ENCODE measurements at places on chromosomes 12 and 14. TPM values are rescaled to one million over a fixed set of nuclear protein-coding genes. Genes with fewer than 3 reads are reported as not detected.

DNA sequence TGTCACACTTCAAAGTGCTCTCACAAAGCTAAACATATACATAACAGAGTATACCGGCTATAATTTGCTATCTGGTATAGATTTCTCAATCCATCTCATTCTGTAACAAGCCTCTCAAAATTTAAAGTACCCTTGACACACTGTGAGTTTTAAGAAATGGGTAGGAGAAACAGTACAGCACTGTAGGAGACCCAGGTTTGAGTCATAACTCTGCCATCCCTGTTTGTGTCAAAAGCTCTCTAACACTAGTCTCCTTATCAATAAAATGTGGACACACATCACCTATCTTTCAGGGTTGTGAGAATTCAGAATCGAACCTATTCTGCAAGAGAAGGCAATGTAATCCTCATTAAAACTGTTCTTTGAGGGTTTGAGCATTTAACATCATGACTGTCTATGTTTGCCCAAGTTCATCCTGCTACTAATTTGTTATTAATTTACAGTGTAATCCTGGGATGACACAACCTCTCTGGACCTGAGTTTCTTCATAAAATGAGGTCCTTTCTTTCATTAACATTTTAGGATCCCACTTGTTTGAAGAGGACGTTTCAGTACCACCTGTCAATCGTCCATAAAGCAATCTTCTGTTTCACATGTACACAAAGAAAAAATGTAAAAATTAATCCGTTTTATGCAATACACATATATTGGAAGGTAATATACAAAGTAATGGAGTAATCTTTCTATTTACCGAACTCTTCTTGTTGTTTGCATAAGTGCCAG is 12.1 kb downstream of the SPTSSA start:
- H3K27ac ChIP-seq, result no peak overlapping the region
- peaks cover 14% of the 10 kb centered on the region for H3K36me3 ChIP-seq

Gene ACVR1B
- 15.6 TPM for total RNA-seq

Gene NCOR2
- total RNA-seq, result 226 TPM

- H3K4me1 ChIP-seq, result no peaks in the 10 kb centered on the region
- H3K4me3 ChIP-seq, result no peak overlapping the region
- H3K27ac ChIP-seq, result no peak overlapping the region
- no peak for DNase-seq
Observed at GRCh38 chr14:32208490-32208889, 5.4 kb upstream of the RNU6-8 start.

Gene RAPGEF3
- total RNA-seq, result 7.4 TPM

Gene PEX5
- 40.5 TPM for total RNA-seq

Gene PRKAB1
- total RNA-seq, result 42.2 TPM

Gene POTEG
- total RNA-seq, result not detected

- H3K4me3 ChIP-seq, result no peak overlapping the region
- H3K4me1 ChIP-seq, result peaks cover 2% of the 10 kb centered on the region
- no peak overlapping the region for H3K27ac ChIP-seq
- no peak for DNase-seq
Observed at GRCh38 chr14:69559581-69560011, 15.1 kb downstream of the CCDC177 start.

Gene HCAR3
- not detected for total RNA-seq

Gene PROX2
- total RNA-seq, result not detected

- H3K36me3 ChIP-seq, result no peaks in the 10 kb centered on the region
- DNase-seq, result no peak
- no peak overlapping the region for H3K4me3 ChIP-seq
- no peaks in the 10 kb centered on the region for H3K27me3 ChIP-seq
- H3K27ac ChIP-seq, result no peak overlapping the region
- peaks cover under 1% of the 10 kb centered on the region for H3K4me1 ChIP-seq
Observed at GRCh38 chr14:103105580-103106150, 11.1 kb downstream of the EXOC3L4 start.

DNA sequence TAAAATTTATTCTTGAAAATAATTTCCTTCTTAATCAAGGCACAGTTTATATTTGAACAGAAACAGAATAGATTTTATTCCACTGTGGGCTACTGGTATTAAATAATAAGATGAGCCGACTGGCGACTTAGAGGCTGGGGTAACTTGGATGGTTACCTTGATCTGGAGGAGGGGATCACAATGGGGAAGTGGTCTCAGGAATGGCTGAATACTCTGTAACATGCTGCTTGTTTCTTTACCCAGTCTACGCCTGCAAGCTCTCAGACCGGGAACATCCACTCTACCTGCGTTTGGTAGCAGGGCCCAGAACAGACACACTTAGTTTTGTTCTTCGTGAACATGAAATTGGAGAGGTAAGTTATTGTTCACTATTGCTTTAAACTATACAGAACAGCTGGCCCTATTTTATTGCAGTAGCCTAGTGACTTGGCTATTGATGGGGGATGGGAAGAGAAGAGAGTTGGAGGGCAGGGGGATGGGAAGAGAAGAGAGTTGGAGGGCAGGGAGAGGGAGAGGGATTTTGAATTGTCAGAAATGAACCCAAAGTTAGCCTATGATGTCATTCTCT is 67.9 kb downstream of the GNS start:
- peak; percentile 50 for DNase-seq
- H3K4me3 ChIP-seq, result peak overlapping the region; percentile 31
- H3K27me3 ChIP-seq, result no peaks in the 10 kb centered on the region
- no peaks in the 10 kb centered on the region for H3K4me1 ChIP-seq
- H3K27ac ChIP-seq, result peak overlapping the region; percentile 71

Gene KLRG1
- 2.1 TPM for total RNA-seq

Gene BDKRB1
- total RNA-seq, result not detected

Gene EIF4B
- total RNA-seq, result 713 TPM

Gene SLC5A8
- total RNA-seq, result 0.07 TPM

- H3K4me1 ChIP-seq, result peaks cover 6% of the 10 kb centered on the region
- DNase-seq, result peak; percentile 93
- peak overlapping the region; percentile 42 for H3K4me3 ChIP-seq
- no peaks in the 10 kb centered on the region for H3K27me3 ChIP-seq
Observed at GRCh38 chr12:109110988-109111495, 5.3 kb upstream of the ACACB start.

Gene TAS2R10
- total RNA-seq, result 0.22 TPM

Gene C14orf132
- 5.7 TPM for total RNA-seq

DNA sequence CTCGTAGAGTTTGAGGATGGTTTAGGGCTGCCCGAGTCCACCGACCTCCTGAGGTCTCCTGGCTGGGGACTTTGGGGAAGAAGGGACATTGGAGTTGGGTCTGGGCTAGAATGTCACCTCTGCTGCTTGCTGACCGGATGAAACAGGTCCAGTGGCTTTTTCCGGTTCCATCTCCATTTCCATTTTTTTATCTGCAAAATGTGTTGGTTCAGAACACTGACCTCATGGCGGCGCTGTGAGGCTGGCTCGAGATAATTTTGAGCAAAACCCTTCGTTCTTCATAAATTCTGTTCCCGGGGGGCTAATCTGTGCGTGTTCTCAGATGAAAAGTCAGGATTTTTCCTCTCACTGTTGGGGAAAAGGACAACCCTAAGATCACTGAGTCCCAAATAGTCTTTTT is 11.7 kb upstream of the MYL2 start:
- H3K4me1 ChIP-seq, result peaks cover 3% of the 10 kb centered on the region
- peak; percentile 62 for DNase-seq
- no peak overlapping the region for H3K4me3 ChIP-seq
- H3K36me3 ChIP-seq, result no peaks in the 10 kb centered on the region

- H3K27ac ChIP-seq, result no peak overlapping the region
- H3K4me1 ChIP-seq, result no peaks in the 10 kb centered on the region
- DNase-seq, result no peak
- H3K4me3 ChIP-seq, result no peak overlapping the region
Observed at GRCh38 chr12:94987076-94987669, 16.3 kb downstream of the NDUFA12 start.

Gene ARHGAP9
- 3.7 TPM for total RNA-seq

DNA sequence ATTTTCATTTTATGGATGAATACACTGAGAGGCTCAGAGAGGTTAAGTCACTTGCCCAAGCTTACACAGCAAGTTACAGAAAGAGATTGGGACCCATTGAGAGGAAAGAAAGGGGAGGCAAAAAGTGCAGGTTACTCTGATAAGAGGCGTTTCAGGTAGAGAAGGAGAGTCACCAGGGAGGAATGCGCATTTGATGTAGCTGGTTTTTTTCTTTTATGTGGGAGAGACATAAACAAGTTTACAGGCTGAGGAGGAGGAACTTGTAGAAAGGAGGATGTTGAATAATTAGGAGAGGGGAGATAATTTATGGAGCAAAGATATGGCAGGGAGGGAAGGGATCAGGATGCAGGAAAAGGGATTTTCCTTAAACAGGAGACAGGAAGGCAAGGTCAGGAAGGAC is 297.0 kb downstream of the PCNX1 start:
- no peak overlapping the region for H3K4me3 ChIP-seq
- H3K27me3 ChIP-seq, result no peaks in the 10 kb centered on the region
- no peaks in the 10 kb centered on the region for H3K4me1 ChIP-seq
- H3K36me3 ChIP-seq, result peaks cover 10% of the 10 kb centered on the region
- DNase-seq, result no peak
- no peak overlapping the region for H3K27ac ChIP-seq

DNA sequence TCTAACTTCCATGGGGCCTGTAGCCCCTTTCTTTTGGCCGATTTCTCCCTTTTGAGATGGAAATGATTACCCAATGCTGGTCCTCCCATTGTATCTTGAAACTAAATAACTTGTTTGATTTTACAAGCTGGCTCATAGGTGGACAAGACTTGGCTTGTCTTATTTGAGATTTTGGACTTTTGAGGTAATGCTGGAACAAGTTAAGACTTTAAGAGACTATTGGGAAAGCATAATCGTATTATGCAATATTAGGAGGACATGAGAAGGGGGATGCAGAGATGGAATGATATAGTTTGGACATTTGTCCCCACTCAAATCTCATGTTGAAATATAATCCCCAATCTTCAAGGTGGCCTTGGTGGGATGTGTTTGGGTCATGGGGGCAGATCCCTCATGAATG is 49.2 kb upstream of the LYZ start:
- H3K27ac ChIP-seq, result no peak overlapping the region
- no peaks in the 10 kb centered on the region for H3K27me3 ChIP-seq
- DNase-seq, result no peak
- H3K4me3 ChIP-seq, result no peak overlapping the region
- H3K36me3 ChIP-seq, result 0 out of 2 replicates have a peak, but pooled peaks cover 9% of the 10 kb centered on the region
- no peaks in the 10 kb centered on the region for H3K4me1 ChIP-seq

DNA sequence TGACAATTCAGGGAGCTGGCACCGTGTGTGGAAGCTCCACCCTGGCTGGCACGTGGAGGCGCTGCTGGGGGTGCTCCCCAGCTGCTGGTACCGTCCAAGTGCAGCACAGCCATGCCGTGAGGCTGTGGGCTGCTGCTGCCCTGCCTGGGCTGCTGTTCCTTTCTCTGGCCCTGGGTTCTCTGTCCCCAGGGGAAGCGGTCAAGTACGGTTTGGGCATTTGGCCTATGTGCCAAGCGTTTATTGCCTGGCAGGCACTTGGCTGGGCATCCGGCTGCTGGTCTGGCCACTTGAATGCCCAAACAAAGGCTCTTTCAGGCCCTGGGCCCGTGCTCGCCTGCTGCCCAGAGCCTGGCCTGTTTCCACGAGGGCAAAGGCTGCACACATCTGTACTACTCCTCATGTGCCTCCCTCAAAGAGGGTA is 39.6 kb downstream of the RHOF start:
- DNase-seq, result no peak
- H3K36me3 ChIP-seq, result peaks cover 17% of the 10 kb centered on the region
- H3K27ac ChIP-seq, result no peak overlapping the region
- H3K4me3 ChIP-seq, result no peak overlapping the region
- H3K4me1 ChIP-seq, result no peaks in the 10 kb centered on the region

DNA sequence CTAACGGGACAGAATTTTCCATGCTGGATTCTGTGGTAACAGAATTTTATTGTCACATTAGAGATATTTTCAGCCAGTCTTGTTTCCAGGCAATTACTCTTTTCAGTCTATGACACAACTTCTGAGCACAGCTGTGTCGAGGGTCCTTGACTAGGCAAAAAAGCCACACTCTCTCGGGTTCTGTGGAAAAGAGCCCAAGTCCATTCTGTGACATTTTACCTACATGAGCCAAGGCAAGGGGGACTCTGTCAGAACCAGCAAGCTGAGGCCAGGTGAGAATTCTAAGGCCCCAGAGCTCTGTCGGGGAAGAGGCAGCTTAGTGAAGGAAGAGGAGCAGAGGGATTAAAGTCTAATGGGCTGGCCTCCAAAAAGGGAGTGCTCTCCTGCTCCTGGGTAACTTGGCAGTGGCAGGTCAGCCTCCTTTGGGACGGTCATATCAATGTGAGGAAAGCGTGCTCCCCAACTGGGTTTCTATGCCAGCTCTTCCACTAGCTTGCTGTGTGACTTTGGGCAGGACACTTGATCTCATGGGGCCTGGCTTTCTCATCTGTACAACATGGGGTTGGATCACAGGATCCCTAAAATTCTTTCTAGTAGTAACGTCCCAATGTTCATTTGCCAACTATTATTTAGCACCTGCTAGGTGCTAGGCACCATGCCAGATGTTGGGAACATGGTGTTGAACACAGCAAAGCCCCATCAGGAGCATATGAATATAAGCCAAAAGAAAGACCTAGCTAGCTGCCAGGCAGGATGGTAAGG is 16.0 kb upstream of the RIC8B start:
- H3K4me1 ChIP-seq, result peaks cover 8% of the 10 kb centered on the region
- H3K36me3 ChIP-seq, result no peaks in the 10 kb centered on the region
- DNase-seq, result no peak
- no peak overlapping the region for H3K4me3 ChIP-seq
- no peak overlapping the region for H3K27ac ChIP-seq
- no peaks in the 10 kb centered on the region for H3K27me3 ChIP-seq
